Myocyte (in vitro differentiated cells): ENCODE measurements at places on chromosomes 11 and 22. TPM values are rescaled to one million over a fixed set of nuclear protein-coding genes. Genes with fewer than 3 reads are reported as not detected.

IGF2 gene
- 330 and 438 TPM in 2 replicates for total RNA-seq

- no peak for DNase-seq
These were observed 33.9 kb downstream of the MMP20 start for GRCh38 chr11:102591160-102591718.

DNA sequence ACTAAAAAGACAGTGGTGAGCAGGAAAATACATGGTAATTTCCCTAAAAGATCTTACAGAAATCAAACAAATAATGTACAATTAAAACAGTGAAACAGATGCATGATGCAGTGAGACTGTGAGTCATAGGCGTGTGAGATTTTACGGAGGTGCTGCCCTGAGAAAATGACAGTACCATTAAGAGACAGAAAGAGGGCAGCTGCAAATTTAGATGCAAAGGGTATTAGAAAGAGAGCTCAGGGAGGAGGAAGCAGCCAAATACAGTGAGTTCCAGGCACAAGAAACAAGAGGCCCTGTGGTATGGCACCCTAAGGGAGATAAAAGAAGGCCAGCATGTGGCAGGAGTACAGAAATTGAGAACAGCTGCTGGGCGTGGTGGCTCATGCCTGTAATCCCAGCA lies 88.5 kb upstream of the FIBIN start:
- peak; percentile 73 for DNase-seq

DNA sequence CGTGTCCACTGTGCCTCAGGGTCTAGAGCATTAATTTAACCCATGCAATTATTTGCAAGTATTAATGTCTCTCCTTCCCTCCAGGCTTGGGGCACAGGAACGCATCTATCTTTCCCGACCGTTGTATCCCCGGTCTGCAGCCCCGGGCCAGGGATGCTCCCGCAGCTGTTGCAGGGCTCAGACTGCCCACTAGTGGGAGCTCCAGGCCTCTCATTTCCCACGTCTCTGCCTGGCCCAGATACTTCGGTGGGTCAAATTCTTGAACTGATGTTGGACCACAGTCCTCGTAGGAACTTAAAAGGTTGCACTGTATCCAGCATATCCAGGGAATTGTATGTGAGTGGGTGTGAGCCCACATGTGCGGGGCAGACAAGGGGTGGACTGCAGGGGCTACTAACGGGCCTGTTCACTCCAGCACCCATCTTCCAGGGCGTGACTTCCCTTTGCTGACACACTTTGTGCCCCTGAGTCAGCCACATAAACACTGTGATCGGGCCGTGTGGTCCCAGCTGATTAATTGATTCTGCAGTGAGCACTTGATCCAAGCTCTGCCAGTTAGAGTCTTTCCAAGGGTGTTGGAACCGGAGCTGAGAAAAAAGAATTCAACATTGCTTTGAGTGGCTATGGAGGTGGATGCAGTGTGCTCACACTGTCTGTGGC lies 451.3 kb downstream of the TBC1D22A start:
- peak; percentile 18 for DNase-seq

DNA sequence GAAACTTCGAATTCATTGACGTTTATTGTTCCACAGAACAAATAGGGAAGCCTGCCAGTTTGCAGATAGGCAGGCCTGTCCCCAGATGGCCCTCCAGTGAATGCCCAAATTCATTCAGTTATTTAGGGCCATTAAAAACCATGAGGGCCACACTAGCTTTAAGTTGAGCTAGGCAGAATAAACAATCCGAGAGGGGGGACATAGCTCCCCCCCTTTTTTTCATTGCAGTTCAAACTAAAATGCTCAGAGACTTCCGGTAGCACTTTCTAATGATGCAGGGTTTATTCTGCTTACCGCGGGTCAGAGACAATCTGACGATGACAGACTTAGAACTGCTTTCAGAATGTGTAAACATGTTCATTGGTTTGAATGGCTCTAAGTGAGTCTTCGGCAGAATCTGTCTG lies 72.0 kb downstream of the ZBTB16 start:
- no peak for DNase-seq

MS4A7 gene
- total RNA-seq, result not detected in 2 replicates
